ENCODE measurements at places on chromosomes 3 and 15.

DNA sequence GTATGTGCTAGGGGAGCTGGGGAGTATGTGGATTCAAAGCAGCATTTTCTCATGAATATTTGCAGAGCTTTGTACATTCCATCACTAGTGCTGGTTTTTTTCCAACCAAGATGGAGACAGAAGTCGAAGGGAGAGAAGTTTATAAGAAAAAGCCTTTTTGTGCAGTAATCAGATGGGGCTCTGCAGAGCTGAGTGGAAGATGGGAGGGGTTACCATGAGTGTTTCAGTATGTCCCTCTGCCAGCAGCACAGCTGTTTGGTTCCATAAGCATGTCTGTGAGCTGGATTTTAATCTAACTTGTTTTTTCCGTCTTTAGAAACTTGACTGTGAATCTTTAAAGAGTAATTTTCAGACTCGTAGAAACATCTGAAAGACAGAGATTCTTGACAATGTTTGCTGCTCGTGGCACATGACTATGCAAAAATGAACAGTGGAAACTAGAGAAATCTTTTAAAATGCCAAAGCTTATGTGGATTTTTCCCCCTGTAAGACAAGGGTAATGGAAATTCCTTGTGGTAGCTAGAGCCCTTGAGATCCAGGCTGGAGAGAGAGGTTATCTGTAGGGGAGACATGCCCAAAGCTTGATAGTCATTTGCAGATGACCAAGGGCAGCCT is 20.3 kb downstream of the STARD9 start:
- peak; percentile 85 for DNase-seq

DNA sequence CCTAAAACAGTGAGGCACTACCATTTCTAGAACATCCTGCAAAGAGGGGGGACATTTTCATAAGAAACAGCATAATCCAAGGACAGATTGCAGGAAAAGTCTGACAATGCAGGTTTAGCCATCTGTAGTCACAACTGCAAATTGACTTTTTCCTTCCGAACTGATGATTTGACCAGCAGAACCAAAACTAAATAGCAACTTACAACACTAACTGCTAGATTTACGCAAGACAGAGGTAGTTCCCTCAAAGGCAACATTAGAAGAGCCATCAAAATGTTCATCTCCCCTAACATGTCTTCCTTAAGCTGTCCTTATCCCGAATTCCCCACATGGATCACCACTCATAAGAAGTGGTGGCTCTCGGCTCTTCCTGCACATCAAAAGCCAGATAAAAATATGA is 129.6 kb downstream of the GADL1 start:
- DNase-seq = no peak

GRCh38 chr3:105356396-105356795 is 10.3 kb upstream of the ALCAM start:
- DNase-seq = no peak

DNA sequence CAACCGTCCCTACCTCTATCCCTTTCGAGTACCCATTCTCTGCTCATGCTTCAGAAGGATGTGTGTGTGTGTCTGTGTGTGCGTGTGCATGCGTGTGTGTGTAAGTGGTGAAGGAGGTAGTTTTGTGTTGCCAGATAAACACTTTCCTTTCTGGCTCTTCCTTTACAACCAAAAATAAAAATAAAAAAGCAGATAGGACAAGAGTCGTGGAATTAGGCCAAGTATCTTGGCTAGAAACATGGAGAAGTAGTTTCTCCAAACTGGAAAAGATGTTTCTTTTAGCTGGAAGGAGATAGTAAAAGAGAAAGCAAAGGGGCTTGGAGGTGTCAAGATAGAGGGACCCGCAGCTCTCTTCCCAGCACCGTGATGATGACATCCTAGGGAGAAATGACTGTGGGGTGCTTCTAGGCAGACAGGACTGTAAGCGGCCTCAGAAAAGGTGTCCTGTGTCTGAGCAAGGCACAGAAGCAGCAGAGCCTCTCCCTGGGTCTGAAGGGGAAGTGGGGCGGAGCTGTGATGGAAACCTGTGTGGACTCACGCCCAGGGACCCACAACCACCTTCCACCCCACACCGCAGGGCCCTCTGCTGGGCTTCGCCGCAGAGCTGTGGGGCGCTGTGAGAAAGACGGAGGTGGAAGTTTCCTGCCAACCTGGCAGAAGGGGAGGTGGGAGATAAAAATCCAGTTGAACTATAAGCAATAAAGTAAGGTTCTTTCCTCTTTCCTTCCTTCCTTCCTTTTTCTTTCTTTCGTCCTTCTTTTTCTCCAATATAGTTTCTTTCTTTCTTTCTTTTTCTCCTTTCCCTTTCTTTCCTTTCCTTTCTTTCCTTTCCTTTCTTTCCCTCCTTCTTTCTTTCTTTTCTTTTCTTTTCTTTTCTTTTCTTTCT is 35.3 kb downstream of the MUC20 start:
- peak; percentile 20 for DNase-seq

Measured in right hindlimb (tissue), 1 donor.